ENCODE measurements at places on chromosomes 1 and 21.

DNA sequence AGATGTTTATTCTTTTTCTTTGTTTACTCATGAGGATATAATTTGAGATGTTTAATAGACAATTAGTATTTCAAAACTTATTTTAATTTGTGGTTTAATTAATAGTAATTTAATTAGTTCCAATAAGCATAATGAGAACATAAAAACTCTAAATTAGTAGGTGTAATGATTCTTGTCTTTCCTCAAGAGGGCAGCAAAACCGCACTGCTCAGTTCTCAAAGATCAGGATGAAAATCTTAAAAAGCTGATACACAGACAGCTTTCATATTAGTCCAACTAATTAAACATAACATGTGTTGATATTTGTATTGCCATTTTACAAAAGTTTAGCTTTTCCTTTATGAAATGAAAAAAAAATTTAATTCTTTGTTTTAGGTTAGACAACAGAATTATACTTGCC lies 106.7 kb upstream of the C21orf91 start:
- DNase-seq: peak; percentile 15

GRCh38 chr1:10867914-10868598 lies 71.6 kb upstream of the CASZ1 start:
- DNase-seq: peak; percentile 39

GRCh38 chr1:90959352-90960206 lies 62.3 kb downstream of the ZNF644 start:
- DNase-seq: no peak

GRCh38 chr1:68051475-68051874 lies 1.0 kb upstream of the DIRAS3 start:
- no peak for DNase-seq

Measured in midbrain (tissue), 1 donor.